Endothelial cell of umbilical vein (primary cell): ENCODE measurements at places on chromosomes 11 and 22. TPM values are rescaled to one million over a fixed set of nuclear protein-coding genes. Genes with fewer than 3 reads are reported as not detected.

DNA sequence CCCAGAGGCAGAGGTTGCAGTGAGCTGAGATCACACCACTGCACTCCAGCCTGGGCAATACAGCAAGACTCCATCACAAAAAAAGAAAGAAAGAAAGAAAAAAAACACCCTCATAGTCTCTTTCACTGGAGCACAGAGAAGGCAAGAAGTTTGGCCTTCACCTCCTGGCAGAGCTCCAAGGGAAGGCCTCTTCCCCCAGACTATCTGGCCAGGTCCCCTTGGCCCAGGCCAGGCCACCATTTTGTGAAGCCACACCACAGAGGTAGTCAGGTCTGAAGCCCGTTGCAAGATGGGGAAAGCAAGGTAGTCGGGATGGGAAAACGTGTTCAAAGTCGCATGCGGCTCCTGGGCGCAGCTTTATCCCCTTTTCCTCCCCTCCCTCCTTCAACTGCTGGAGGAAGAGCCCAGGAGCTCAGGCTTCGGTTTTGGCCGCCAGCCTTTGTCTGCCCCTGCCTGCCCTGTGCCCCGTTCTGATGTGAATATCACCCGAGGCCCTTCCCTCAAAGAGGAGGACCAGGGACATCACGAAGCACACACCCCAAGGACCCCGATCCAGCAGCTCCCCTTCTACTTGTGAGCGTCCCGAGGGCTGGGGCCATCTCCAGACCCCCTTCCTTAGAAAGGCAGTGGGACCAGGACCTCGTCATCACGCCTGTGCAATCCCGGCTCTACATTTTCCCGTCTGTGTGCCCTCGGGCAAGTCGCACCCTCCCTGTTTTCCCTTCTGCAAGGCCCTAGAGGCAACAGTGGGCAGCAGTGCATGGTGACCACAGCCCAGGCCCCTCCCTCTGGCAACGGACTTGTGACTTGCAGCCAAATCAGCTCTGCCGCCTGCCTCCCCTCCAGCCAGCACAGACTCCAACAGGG is 17.7 kb downstream of the CABP7 start:
- DNase-seq: no peak

DNA sequence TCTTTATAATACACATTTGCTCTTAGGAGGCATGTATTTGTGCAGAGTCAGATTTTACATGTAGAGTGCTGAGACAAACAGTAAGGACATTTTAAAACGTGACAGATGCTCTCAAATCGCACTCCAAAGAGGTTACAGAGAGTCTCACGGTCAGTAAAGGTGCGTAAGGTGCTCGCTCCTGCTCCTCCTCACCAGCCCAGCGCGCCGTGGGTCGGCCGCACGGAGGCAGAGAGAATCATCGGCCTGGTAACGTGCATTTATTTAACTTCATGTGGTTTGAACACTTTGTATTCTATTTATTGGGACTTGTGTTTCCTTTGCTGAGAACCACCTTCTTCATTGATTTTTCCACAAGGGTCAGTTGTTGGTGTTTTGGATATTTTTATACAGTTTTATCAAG is 900.1 kb downstream of the BRD1 start:
- DNase-seq: no peak

- DNase-seq: no peak
Measured at GRCh38 chr11:69129647-69130046, 26.1 kb upstream of the SMIM38 start.

- DNase-seq: no peak
Measured at GRCh38 chr22:21916309-21916918, 36.2 kb downstream of the PPM1F start.

GRCh38 chr11:100914415-100915110 is 215.1 kb downstream of the PGR start:
- DNase-seq: no peak

- no peak for DNase-seq
Measured at GRCh38 chr22:38823637-38824036, 20.2 kb downstream of the NPTXR start.

- no peak for DNase-seq
Measured at GRCh38 chr22:38207898-38208432, 6.2 kb downstream of the MAFF start.

The EP300 gene
- polyA plus RNA-seq: 18.7 and 24.4 TPM in 2 replicates

The FAM111B gene
- polyA plus RNA-seq: 2.0 and 2.7 TPM in 2 replicates

The KRTAP5-2 gene
- polyA plus RNA-seq: not detected in 2 replicates
